OCI-LY7 (cell line): ENCODE measurements at places on chromosomes 6 and 20. TPM values are rescaled to one million over a fixed set of nuclear protein-coding genes. Genes with fewer than 3 reads are reported as not detected.

Gene VSX1
- not detected in 2 replicates for total RNA-seq

Gene LPA
- not detected in 2 replicates for total RNA-seq

Gene FNDC1
- total RNA-seq = 16.4 and 19.9 TPM in 2 replicates

Gene SMPDL3A
- not detected in 2 replicates for total RNA-seq

Gene TNF
- 2.5 TPM in 2 replicates for total RNA-seq

Gene TRIM40
- total RNA-seq = not detected in 2 replicates

Gene RSPO3
- not detected in 2 replicates for total RNA-seq

Gene ALDH8A1
- total RNA-seq = not detected in 2 replicates

Gene TCF21
- total RNA-seq = not detected in 2 replicates

Gene RRAGD
- total RNA-seq = 12.9 and 17.6 TPM in 2 replicates

Gene MPIG6B
- total RNA-seq = not detected in 2 replicates

Gene PTGIS
- not detected in 2 replicates for total RNA-seq

Gene BPIFB6
- total RNA-seq = not detected in 2 replicates

Gene POM121L2
- total RNA-seq = not detected in 2 replicates

DNA sequence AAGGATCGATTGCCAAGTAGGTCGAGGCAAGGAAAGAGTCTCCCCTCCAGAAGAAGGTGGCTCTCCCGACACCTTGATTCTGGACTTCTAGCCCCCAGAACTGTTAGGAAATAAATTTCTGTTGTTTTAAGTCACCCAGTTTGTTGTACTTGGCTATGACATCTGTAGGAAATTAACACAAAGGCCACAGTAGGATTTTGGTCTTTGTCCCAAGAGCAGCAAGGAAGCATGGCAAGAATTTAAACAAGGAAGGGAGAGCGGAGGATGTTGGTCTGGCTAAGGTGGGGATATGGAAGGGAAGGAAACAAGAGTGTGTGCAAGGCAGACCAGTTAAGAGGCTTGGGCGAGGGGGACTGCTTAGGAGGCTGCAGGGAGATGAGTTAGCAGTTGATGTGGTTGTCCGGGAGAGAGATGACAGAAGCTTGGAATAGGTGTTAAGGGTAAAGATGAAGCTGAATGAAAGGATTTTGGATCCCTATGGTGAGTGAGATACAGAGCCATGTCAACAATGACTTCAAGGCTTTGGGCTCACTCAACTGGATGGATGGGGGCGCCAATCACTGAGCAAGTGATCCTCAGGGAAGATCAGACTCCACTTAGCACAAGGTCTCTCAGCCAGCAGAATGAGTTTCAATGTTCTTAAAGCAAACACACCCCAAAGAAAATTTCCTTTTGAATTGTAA lies 140.5 kb upstream of the ZNF217 start:
- no peak for DNase-seq

- DNase-seq = no peak
These were observed 1.5 kb downstream of the GCM2 start for GRCh38 chr6:10880366-10880765.

DNA sequence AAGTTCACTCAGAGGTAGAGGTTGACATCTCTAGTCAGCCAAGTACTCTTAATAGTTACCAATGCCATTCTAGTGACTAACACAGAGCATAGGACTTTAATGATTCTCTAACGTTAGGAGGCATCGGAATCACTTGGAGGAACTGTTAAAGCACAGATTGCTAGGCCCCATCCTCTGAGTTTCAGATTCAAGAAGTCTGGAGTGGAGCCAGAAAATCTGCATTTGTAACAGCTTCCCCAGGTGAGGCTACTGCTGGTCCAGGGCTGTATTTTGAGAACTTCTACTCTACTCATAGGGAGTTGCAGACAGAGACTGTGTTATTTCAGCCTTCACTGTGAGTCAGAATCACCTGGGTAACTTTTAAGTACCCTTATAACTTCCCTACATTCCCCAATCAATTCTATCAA lies 5.7 kb downstream of the LMBRD1 start:
- DNase-seq = no peak

GRCh38 chr6:45652416-45652815 lies 274.7 kb upstream of the SUPT3H start:
- DNase-seq = no peak

DNA sequence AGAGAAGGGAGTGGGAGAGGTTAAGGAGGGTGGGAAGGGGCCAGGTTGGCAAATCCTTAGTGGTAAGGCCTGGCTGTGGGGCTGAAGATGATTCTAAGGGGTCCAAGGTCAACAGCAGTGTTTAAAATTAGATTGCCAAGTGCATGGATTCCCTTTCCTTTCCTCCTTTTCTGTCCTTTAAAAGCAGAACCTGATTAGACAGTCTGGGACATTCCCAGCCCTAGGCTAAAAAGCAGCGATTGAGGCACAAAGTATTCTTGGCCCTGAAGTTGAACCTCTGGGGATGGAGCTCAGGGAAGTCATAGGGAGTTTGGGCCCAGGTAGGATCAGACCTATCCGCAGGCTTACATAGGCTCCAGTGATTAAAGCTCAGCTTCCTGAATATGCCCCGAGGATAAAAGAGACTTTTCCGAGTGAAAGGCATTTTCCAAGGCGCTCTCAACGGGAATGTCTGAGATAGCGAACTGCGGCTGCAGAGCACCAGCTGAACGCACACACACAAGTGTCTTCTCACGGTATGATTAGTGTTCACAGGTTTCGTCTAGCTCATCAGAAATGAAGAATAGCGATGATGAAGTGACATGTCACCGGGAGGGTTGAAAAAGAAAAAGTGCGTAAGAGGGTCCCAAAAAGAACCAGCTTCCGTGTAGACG lies 787 bp upstream of the CARMIL1 start:
- no peak for DNase-seq

GRCh38 chr20:47036091-47036870 lies 141.6 kb downstream of the EYA2 start:
- no peak for DNase-seq

DNA sequence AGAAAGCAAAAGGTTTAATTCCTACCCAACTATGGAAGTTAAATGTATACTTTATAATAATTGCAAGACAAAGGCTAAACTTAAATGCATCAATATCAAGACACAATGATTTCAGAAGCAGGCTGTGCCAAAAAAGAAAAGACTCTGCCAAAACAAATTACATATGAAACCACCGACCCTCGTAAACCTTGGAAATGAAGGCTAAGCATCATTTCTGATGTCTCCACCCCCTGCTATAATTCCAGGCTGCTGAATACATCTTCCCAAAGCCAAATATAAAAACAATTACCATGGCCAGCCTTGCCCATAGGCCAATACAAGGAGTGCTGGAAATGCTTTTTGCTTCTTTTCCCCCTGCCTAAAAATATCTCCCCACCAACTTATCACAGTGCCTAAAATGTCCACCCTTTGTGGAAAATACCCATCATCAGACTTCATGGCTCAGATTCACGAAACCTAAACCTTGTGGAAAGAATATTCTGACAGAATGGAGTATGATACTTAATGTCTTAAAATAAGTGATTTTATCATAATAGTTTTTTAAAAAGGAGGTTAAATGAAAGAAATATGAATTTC lies 37.4 kb downstream of the RCAN2 start:
- DNase-seq = no peak

DNA sequence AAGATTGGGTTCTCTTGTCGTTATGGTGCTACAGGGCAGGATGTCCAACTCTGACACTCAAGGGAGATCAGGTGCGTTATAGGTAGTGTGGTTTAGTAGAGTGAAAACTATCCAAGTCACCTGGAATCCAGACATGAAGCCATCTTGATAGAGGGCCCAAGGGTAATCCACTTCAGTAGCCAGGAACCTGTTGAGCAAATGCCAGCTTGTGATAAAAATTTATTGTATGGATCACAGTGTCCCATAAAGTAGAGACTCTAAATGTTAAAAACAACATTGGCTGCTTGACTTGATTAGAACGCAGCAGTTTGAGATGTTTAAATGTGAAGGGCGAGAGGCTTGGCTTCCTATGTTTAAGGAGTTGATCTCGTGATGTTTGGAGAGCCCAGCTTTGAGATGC lies 105.7 kb upstream of the GMDS start:
- no peak for DNase-seq

GRCh38 chr6:135225911-135226310 lies 44.8 kb downstream of the MYB start:
- DNase-seq = no peak

DNA sequence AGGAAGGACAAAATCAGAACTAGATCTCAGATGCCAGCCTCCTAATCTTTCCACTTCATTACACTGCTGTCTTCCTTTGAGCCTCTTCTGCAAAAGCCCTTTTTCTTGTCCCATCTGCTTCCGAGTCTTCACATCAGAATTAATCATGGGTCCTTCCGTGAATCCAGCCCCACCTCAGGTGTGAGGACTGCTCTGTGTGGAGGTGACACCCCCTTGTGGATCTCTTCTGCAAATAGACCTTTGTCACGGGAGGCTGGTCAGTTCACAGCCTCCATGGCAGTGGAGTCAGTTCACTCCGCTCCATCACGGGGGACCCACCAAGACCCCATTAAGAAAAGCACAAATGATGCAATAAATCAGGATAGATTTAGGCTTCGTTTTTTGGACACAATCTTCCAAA lies 171.1 kb downstream of the ADAT2 start:
- DNase-seq = peak; percentile 3

- DNase-seq = no peak
These were observed 90.2 kb downstream of the PREX1 start for GRCh38 chr20:48737434-48738093.

GRCh38 chr6:120304223-120304622 lies 954.7 kb upstream of the MAN1A1 start:
- no peak for DNase-seq

- DNase-seq = no peak
These were observed 91.9 kb downstream of the RFPL4B start for GRCh38 chr6:112439010-112439409.

DNA sequence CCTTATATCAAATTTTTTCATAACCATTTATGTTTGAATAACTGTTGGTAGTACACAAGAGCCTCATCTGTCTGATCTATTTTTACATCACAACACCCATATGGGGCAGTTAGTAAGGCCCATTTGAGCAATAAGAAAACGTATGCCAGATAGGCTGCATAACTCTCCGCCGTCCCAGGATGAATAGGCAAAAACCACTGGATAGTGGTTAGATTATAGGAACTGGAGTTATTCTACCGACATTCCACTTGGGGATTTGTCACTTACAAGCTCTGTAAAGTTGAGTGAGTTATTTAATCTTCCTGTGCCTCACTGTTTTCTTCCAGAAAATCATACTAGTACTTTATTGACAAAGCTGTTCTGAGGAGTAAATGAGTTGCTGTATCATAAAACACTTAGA lies 881.9 kb downstream of the QKI start:
- DNase-seq = no peak

- DNase-seq = no peak
These were observed 9.2 kb upstream of the EFHC1 start for GRCh38 chr6:52410979-52411378.

GRCh38 chr20:50333812-50334211 lies 143.2 kb downstream of the CEBPB start:
- no peak for DNase-seq

- no peak for DNase-seq
These were observed 42.8 kb downstream of the SOBP start for GRCh38 chr6:107532706-107533105.

- no peak for DNase-seq
These were observed at the start of gene DLK2 for GRCh38 chr6:43455531-43456428. DLK2 (minus strand) TSS chr6:43455548; CDS start chr6:43454825, 723 bp downstream.

GRCh38 chr6:21478883-21479539 lies 114.5 kb upstream of the SOX4 start:
- no peak for DNase-seq

- peak; percentile 79 for DNase-seq
These were observed 2.5 kb downstream of the IP6K3 start for GRCh38 chr6:33744001-33744848.

DNA sequence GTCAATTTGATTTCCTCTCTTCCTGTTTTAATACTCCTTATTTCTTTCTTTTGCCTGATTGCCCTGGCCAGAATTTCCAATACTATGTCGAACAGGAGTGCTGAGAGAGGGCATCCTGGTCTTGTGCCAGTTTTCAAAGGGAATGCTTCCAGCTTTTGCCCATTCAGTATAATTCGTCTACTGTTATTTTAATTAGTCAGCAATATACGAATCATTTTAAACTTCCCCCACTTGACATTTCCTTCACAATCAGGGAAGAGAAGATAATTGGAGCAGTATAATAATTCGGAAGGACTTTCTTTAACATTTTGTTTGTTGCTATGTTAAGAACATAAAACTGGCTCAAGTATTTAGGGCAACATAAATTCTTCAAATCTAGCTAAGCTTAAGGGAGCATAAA lies 860.3 kb upstream of the SLC35B3 start:
- DNase-seq = no peak

GRCh38 chr20:52410182-52410647 lies 218.6 kb upstream of the ZFP64 start:
- no peak for DNase-seq

DNA sequence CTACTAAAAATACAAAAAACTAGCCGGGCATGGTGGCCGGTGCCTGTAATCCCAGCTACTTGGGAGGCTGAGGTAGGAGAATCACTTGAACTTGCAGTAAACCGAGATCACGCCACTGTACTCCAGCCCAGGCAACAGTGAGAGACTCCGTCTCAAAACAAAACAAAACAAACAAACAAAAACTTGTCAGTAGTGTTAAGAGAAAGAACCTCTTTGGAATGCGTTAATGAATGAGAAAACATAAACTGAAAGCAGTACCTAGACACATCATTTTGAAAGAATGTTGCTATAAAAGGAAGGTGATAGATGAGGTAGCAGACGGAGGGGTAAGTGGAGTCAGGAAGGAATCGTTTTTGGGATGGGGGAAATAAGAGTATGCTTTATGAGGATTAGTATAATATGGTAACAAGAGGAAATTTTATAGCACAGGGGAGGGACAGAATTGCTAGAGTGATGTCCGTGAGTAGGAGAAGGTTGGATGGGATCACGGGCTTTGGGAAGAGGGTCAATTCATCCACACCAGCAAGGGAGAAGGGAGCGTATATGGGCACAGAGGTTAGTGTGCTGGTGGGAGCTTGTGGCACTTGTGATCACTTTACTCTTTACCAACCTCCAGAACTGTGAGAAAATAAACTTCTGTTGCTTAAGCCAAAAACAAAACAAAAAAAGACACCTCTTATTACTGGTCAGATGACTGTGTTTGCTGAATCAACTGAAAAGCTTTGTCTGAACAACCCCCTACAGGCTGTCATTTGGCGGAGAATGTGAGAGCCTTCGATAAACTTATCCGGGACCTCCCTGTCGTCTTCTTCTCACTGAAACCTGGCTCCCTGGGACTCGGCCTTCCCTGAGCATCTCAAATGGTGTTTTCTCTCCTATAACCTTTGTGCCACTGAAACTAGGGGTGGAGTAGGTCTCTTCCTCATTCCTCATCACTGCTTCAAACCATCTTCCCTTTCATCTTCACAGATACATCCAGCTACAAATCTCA lies 48.9 kb upstream of the TFAP2A start:
- DNase-seq = no peak

DNA sequence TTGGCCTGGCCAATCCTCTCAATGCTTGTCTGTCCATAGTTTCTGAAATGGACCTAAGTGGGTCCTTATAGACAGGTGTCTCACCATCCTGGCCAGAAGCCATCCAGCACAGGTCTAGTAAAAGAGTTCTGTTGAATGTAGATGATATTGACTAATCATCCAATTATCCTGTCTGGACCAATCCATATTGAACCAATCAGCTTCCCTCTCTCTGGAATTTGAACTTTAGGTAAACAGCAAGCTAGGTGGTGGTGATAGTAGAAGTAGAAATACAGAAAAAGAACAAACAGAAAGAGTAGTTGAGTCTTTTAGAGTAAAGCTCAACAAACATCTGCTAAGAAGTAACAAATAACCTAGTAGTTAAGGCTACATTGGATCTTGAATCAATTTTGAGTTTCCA lies 9.5 kb upstream of the PNRC1 start:
- no peak for DNase-seq

- DNase-seq = no peak
These were observed 25.9 kb upstream of the NAA20 start for GRCh38 chr20:19991308-19991707.

GRCh38 chr20:25317351-25318075 lies 69.6 kb downstream of the PYGB start:
- DNase-seq = no peak
